Camera-type eye (tissue), 1 donor: ENCODE measurements at places on chromosomes 16 and 17. TPM values are rescaled to one million over a fixed set of nuclear protein-coding genes. Genes with fewer than 3 reads are reported as not detected.

The CD7 gene
- 0.99 TPM for total RNA-seq

The CDK5R1 gene
- total RNA-seq, result 39.2 TPM

The LRRC36 gene
- 1.5 TPM for total RNA-seq

The DLX4 gene
- total RNA-seq, result not detected

The CES1 gene
- total RNA-seq, result 5.8 TPM

The IRX5 gene
- 19.3 TPM for total RNA-seq
